ENCODE measurements at places on chromosomes 11 and 22.

DNA sequence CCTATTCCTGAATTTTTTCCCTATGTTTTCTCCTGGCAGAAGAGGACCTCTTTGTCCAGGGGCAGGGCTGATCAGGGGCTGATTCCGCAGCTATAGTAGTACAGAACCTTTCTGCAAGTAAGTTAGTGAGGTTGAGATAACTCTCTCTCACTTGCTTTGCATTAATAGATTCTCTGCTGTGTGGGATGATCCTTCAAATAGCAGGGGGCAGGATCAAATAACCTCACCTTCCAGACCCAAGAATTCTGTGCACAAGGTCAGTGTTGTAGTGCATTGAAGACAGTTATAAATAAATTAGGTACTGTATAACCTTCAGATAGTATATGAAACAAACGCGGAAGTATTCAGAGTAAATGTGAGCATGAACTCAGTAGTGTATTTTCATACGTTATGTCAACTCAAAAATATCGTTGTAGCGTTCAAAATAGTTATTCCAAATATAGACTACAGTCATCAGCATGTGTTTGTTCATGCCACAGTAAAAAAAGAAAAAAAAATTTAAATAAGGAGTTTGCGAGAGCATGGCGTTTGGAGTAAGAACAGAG, 278 bp downstream of the MMP26 start:
- DNase-seq: no peak

- DNase-seq: no peak
Measured at GRCh38 chr11:111465400-111465799, 46.8 kb downstream of the BTG4 start.

- DNase-seq: no peak
Measured at GRCh38 chr11:73156114-73156513, 14.0 kb upstream of the FCHSD2 start.

DNA sequence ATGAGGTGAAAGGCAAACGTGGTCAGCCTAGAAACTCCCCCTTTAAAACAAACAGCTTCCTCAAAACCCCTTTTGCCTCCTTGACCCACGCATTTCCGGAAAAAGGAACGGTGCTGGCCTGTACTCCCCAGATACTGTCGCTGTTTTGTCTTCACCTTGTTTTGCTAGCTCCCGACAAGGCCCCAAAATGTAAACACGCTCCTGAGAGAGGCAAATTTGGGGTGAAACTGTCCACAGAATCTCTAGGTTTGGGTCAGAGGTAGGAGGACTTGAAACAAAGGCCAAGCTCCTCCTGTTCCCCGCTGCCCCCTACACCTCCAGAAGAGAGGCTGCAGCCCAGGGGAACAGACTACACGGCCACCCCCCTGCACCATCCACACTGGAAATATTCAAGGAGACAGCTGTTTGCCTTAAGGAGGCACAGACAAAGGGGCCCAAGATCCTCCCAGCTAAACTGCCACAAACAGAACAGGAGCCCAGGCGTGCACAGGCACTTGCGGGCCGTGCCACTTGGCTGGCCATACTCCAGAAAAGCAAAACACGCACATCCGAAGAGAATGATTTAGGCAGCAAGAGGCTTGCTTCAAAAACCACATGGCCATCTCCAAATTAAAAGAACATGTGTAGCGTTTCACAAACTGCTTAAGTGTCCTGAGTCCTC, 160.5 kb upstream of the GRK3 start:
- no peak for DNase-seq

DNA sequence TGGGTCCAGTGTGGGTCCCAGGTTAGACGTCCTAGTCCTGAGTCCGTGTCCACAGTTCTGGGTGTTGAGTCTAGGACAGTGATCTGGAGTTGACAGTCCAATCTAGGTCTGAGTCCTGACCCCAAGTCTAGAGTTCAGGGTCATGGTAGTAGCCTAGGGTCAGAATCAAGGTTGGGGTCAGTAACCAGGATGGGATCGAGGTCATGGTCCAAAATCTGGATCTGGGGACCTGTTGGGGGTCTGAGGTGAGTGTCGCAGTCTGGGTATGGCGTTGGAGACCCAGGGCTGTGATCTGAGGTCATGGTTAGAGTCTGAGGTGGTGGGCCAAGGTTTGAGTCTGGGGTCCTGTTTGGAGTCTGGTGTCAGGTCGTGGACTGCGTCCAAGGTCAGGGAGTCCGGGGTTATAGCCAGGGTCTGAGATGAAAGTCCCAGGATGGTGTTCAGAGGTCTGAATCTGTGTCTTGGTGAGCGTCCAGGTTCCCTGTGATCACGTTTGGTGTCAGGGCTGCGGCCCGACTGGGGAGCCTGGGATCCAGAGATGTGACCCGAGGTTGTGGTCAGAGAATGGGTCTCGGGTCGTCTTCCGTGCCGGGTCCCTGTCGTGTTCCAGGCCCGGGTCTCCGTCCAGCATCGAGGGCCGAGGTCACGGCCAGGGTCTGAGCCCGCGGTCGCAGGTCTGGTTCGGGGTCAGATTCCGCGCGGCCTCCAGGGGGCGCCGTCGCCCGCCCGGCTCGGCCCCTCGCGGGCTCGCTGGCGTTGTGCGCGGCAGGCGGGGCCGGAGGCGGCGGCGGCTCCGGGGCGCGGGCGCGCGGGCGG, 432 bp upstream of the GRK2 start:
- peak; percentile 84 for DNase-seq

- DNase-seq: no peak
Measured at GRCh38 chr22:31400023-31400397, 606 bp downstream of the DRG1 start.

Measured in CD4-positive, alpha-beta T cell treated with Interleukin-12 subunit alpha and Interleukin-12 subunit beta, for 1 hour (primary cell).